ENCODE measurements at places on chromosomes 7 and 10.

DNA sequence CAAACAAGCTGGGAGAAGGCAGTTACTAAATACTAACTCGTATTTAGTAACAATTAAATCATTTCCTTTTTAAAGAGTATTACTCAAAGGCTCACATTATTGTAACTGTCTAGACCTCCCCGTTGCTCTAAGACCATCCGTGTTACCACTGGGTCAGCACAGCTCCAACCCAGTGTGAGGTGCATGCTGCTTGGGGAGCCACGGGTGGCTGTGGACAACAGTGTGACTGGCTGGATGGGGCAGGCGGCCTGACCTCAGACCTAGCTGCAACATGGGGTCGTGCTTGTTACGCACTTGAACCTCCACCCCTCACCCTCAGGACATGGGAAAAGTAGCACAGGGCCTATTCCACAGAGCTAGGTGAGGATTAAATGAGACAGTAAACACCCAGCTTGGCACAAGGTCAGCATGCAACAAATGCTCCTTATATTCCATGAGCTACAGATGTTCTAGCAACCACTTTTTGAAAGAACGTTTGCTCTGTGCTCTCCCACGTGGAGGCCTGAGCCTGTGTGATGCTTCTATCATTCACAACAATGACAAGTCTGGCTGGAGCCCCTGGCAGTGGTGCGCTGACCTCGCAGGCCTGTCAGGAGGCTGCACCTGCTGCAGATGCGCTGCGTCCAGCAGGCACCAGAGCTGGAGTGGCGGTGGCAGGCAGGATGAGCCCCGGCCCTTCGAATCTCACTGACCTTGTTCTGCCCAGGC is 135.7 kb downstream of the PKD1L1 start:
- no peak for DNase-seq

- no peak for DNase-seq
Measured at GRCh38 chr7:55171157-55171556, 152.3 kb downstream of the EGFR start.

DNA sequence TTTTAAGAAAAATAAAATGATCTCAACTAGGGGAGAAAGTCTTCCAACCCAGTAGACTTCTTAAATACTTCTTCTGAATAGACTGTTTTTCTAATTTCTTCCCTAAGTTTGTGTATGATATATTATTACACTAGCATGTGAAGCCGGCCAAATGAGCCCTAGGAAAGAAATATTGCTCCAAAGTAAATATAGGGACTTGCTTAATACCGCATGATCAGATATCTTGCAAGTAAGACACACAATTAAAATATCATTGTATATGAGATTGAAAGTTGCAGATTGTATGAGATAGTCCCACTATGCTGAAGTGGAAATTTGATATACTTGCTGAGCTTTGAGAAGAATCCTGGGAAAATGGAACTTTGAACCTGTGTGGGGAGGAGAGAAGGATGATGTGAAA is 225.7 kb downstream of the BAMBI start:
- no peak for DNase-seq

DNA sequence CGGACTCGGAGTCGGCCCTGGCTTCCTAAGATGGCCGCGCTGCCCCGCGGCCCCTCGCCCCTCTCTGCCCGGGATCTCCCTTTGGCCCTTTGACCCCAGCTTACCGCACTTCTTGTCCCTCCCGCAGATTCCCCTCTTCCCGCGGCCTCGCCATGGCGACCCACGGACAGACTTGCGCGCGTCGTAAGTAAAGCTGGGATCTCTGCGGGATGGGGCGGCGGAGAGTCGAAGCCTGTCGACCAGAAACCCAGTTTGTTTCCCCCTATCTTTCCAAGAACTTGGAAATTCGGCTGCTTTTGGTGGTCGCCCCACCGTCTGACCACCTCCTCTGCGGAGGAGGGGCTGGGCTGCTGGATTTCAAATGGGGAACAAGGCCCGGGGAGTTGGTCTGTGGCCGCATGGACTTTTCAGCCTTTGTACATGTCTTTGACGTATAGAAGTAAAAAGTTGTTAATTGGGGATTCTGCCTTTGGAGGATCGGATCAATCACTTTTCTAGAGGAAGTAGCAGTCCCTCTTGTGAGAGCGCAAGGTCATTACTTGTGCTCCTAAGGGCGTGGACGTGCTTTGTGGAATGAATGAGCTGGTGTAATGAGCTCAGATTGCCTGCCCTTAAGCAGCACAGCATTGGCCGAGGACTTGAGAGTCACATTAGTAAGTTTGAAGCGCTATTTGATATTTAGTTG is 553 bp downstream of the VDAC2 start:
- no peak for DNase-seq

- no peak for DNase-seq
Measured at GRCh38 chr10:71459513-71459912, 62.8 kb downstream of the CDH23 start.

DNA sequence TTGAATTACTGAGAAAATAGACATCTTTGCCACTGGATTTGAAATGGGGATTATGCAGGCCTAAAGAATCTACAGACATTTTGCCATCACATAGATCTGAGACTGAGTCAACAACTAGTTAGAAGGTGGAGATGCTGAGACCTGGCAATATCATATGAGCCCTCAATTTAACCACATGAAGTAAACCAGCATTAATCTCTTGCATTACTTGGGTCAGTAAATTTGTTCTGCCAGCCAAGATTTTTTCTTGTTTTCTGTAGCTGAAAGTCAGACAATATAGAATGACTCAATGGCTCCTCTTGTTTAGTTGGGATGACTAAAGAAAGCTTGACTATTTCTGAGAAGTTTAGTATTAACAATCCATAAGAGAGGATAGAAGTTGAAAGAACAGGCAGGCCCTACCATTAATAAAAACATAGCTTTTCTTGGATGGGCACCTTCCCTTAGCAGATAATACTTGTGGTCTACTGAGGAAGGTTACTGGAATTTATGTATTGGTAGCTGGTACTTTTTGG is 396.7 kb upstream of the SORCS1 start:
- no peak for DNase-seq

GRCh38 chr10:48455055-48455391 is 148.5 kb downstream of the MAPK8 start:
- no peak for DNase-seq

DNA sequence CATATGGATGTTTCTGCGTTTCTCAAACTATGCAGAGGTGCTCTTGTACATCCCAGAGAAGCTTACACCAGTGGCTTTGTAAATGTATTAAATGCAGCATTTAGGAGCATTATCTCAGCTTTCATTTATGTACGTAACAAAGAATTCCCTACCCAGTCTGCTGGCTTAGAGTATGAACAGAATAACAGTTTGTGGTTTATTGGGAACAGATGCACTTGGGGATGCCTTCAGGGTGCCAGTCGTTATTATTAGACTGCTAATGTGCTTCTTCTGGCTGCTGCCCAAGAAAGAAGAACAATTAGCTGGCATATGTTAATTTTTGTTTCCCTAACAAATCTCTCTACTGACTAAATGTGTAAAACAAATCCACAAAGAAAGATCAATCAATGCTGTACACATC is 241.9 kb downstream of the FOXP2 start:
- DNase-seq: no peak

DNA sequence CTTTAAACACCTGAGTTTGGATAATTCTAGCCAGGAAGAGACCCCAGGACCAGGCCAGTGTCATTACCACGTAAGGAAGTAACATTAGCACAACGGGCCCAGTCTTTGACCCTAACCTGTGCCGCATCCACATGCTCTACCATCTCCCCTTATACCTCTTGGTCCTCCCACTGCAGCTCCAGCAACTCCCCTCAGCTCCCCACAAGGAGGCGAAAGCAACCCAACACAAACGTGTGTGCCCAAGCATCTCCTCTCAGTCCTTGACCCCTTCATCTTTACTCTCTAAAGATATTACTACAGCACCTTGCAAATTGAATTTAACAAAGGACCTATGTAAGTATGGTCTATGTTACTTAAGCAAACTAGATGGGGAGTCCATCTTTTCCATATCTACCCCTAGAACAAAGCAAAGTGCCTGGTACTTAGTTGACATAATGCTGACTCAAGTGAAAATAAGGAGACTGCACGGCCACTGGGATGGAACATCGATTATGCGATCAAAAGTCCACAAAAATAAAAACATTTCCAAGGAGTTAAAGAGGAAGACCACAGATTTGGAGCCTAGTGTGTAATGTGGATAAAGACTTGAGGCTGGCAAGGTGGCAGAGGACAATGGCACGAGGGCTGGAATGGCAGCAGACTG is 147.7 kb downstream of the JAZF1 start:
- DNase-seq: peak; percentile 45

GRCh38 chr10:23376229-23376655 is 31.6 kb upstream of the C10orf67 start:
- no peak for DNase-seq

- no peak for DNase-seq
Measured at GRCh38 chr7:84039432-84039831, 155.2 kb downstream of the SEMA3A start.

GRCh38 chr7:98719396-98719795 is 102.3 kb downstream of the NPTX2 start:
- DNase-seq: no peak

DNA sequence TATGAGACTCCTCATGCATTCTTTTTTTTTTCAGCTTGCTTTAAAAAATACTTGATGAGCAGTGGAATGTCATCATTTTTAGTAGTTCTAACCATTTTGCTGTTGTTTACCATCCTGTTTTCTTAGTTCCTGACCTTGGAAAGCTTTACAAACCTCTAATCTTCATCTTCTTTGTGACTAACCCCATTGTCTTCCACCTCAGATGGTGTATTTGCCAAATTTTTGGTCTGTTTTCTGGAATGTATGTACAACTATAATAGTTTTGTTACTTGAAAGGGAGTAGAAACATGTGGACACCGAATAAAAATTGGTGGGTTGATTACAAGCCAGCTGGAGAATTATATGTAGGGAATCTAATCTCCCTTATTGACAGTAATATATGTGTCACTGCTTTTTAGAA is 172.7 kb downstream of the SND1 start:
- DNase-seq: no peak

DNA sequence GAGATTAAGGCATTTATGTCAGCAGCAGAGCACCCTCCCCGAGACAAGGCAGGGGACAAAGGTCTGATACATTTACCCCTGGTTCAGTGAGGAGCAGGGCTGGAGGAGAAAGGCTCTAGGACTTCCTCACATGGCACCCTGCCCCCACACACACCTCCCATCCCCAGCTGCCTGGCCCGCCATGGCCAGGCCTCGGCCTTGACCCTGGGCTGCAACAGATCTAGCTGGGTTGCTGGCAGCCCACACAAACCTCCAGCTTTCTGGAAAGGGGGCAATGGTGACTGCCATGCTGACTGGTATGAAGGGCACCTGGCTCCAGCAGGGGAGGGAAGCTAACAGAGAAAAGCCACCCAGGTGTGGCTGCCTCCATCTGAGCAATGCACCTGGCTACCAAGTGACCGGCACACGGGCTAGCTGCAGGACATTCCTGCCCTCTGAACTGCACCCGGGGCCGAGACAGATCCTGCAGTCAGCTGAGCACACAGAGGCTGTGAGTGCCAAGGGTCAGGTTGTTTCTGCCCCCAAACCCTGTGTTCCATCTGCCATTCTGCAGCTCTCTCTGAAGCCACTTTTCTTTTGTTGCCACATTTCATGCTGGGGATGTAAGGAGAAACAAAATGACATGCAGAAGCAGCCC is 85.8 kb upstream of the LRRC18 start:
- DNase-seq: no peak

DNA sequence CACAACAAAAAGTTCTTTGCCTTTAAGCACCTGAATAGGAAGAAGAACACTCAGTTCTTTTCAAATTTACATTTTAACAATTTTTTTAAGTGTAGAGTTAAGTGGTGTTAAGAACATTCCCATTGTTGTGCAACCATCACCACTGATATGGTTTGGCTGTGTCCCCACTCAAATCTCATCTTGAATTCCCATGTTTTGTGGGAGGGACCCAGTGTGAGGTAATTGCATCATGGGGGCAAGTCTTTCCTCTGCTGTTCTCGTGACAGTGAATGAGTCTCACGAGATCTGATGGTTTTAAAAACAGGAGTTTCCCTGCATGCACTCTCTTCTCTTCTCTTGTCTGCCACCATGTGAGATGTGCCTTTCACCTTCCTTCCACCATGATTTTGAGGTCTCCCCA is 155.7 kb downstream of the PLXNA4 start:
- DNase-seq: no peak

DNA sequence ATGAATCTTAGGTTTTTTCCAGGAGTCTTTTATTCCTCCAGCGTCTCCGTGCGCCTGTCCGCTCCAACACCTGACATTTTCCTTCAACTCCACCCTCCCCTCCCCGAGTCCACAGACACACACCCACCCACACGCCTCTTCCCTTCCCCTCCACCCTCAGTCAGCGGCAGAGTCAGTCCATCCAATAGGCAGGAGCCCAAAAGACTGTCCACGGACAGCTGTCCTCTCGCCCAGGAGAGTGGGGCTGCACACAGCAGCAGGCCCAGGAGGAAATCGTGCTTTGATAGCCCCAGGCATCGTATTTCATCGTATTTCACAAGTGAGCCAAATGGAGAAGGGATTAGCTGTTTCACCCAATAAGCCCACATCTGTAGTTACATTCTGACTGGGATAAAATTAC is 285.1 kb downstream of the ZEB1 start:
- DNase-seq: no peak

- no peak for DNase-seq
Measured at GRCh38 chr10:7477538-7478334, 66.9 kb upstream of the SFMBT2 start.

GRCh38 chr7:94389381-94389780 is 5.3 kb upstream of the COL1A2 start:
- DNase-seq: no peak

- no peak for DNase-seq
Measured at GRCh38 chr7:17207220-17207619, 91.2 kb upstream of the AHR start.

DNA sequence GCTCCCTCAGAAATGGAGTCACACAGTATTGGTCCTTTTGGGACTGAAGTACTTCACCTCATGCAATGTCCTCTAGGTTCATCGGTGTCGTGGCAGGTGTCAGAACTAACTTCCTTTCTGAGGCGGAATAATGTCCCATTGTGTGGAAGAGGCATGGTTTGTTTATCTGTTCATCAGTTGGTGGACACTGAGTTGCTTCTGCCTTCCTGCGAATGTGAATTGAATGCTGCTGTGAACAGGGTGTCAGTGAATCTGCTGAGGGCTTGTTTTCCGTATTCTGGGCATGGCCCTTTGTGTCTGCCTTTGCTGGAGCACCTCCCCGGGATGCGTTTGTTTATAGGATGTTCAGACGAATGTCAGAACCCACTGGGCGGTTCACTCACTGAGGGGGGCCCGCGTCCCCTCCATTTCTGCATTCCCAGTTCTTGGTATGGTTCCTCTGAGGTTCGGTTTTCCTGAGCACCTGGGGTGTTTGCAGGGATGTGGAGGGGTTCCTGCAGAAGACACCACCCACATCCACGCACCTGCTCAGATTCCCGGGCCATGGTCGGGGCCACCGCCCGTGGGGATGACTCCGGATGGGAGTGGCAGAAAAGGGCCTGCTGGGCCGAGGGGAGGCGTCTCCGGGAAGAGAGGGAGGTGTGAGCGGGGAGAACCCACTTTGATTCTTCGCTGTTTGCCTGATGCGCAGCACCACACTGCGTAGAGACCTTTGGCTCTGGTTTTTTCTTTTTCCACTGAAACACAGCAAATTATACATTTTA is 33.1 kb downstream of the CHST12 start:
- no peak for DNase-seq
